T-helper 1 cell treated with Interleukin-12 subunit alpha and Interleukin-12 subunit beta and Interleukin-4 antibody, amounts not matched to agents 30 ng/mL and 1 ng/mL, for 36 hours (primary cell): ENCODE measurements at places on chromosomes 12 and 14. TPM values are rescaled to one million over a fixed set of nuclear protein-coding genes. Genes with fewer than 3 reads are reported as not detected.

Gene GARIN6
- total RNA-seq = not detected in 2 replicates

Gene SPX
- 0.95 and 1.2 TPM in 2 replicates for total RNA-seq

Gene SERPINA12
- total RNA-seq = not detected in 2 replicates

Gene CCDC38
- total RNA-seq = 0.12 and 0.32 TPM in 2 replicates

Gene CLECL1
- total RNA-seq = 5.0 and 7.9 TPM in 2 replicates

Gene SDR9C7
- total RNA-seq = not detected in 2 replicates

Gene GALC
- total RNA-seq = 15.2 and 17.7 TPM in 2 replicates

Gene LRTM2
- total RNA-seq = 0.41 TPM in 1 of 2 replicates, not detected in the other

Gene GNG2
- 185 and 190 TPM in 2 replicates for total RNA-seq

Gene NEUROD4
- total RNA-seq = not detected in 2 replicates

Gene PTPRO
- 5.4 and 8.3 TPM in 2 replicates for total RNA-seq

Gene OAS1
- 151 and 155 TPM in 2 replicates for total RNA-seq

Gene PLCZ1
- not detected in 2 replicates for total RNA-seq

Gene GPR84
- total RNA-seq = 2.4 and 3.5 TPM in 2 replicates

Gene RDH16
- total RNA-seq = 0.41 and 0.47 TPM in 2 replicates

Gene DLK1
- total RNA-seq = not detected in 2 replicates

Gene KRT83
- not detected in 2 replicates for total RNA-seq

Gene TTC9
- total RNA-seq = 12.5 and 13.0 TPM in 2 replicates

Gene DPY19L2
- total RNA-seq = 0.32 and 0.56 TPM in 2 replicates

Gene OR6C65
- not detected in 2 replicates for total RNA-seq

Gene SAMD15
- 0.41 TPM in 1 of 2 replicates, not detected in the other for total RNA-seq

Gene RIC8B
- total RNA-seq = 14.4 and 15.9 TPM in 2 replicates

Gene NRL
- total RNA-seq = 2.4 and 2.5 TPM in 2 replicates

Gene HOXC10
- total RNA-seq = not detected in 2 replicates

Gene ABCC9
- not detected in 2 replicates for total RNA-seq

Gene LRRK2
- not detected in 2 replicates for total RNA-seq

Gene GPR132
- 48.6 and 48.8 TPM in 2 replicates for total RNA-seq
